ENCODE measurements at places on chromosomes 1 and 21. TPM values are rescaled to one million over a fixed set of nuclear protein-coding genes. Genes with fewer than 3 reads are reported as not detected.

The LCK gene
- total RNA-seq = not detected

The HAO2 gene
- not detected for total RNA-seq

- H3K36me3 ChIP-seq = peaks cover 5% of the 10 kb centered on the region
- no peak overlapping the region for H3K27ac ChIP-seq
- no peak overlapping the region for H3K4me3 ChIP-seq
- DNase-seq = no peak
- peaks cover 24% of the 10 kb centered on the region for H3K4me1 ChIP-seq
Measured at GRCh38 chr1:72634946-72635345, 352.6 kb upstream of the NEGR1 start.

DNA sequence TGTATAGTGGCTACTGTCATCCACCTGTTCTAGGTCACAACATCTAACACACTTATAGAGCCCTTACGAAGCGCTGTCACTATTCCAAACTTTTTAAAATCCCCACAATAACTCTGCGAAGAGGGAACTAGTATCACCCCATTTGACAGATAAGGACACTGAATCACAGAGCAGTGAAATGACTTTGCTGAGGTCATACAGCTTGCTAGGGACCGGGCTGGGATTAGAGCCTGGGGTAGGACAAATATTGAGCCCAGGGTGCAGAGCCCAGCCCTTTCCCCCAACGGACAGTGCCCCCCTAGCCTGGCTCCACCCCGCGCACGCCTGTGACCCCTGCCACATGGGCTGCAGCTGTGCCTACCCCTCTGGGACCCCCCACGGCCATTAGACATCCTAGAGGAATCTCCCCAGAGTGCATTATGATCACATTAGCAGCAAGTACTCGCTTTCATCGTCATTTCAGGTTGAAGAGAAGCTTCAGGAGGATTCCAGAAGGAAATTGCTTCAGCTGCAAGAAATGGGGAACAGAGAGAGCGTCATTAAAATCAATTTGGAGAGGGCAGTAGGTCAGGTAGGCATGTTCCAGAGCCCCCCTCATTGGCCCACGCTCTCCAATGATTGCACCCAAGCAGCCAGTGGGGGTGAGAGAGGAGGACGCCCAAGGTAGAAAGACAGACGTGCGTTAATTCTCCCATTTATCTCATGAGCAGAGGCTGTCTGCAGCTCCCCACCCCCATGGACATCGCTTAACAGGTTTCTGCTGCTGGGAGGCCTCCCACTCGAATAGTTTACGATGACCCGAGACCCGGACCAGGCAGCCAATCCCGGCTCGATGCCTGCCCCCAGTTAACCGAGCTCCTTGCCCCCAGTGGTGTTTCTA lies 77.2 kb downstream of the FHAD1 start:
- H3K27me3 ChIP-seq = peaks cover 4% of the 10 kb centered on the region
- H3K4me3 ChIP-seq = no peak overlapping the region
- DNase-seq = no peak
- H3K4me1 ChIP-seq = peaks cover 47% of the 10 kb centered on the region

DNA sequence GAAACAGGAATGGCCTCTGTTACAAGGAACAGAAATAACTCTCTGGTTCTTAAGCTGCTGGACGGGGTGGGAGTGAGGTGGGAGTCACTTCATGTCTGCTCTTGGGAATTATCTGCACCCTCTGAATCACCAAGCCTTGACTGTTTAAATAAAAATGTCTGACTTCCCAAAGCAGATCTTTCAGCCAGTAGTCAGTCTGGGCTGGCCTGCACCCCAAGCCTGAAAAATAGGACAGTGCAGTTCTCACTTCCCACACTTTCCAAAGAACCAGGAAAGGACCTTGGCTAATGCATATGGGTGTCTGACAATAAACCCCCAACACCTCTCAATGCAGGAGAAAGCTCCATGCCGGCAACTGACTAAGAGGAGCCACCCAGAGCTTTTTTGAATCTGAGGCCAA lies 796 bp downstream of the S100A7 start:
- no peak overlapping the region for H3K4me3 ChIP-seq
- DNase-seq = no peak
- H3K36me3 ChIP-seq = no peaks in the 10 kb centered on the region
- no peak overlapping the region for H3K27ac ChIP-seq
